ENCODE measurements at places on chromosomes 5 and 9.

DNA sequence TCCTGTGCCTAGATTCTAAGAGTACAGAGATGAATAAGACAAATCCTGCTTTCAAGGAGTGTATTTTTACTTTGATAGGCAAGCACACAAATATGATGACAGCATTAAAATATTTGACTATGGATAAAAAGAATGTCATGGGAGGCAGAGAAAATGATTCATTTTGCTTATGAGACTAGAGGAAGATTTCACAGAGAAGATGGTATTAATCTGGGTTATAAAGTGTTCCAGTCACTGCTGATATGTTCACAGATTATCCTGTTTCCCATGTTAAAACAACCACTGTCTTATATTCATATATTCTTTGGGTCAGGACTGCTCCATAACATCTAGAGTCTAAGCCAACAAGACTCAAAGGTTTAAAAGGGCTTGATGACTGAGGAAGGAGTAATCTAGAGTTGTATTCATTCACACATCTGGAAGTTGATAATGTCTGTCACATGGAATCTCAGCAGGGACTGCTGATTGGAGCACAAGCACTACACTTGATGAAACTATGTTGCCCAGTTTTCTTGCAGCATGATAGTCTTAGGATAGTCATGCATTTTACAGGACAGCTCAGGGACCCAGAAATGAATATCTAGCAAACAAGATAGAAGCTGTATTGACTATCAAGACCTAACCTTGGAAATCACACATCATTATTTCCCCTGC, 79.3 kb downstream of the STARD4 start:
- no peak for DNase-seq

DNA sequence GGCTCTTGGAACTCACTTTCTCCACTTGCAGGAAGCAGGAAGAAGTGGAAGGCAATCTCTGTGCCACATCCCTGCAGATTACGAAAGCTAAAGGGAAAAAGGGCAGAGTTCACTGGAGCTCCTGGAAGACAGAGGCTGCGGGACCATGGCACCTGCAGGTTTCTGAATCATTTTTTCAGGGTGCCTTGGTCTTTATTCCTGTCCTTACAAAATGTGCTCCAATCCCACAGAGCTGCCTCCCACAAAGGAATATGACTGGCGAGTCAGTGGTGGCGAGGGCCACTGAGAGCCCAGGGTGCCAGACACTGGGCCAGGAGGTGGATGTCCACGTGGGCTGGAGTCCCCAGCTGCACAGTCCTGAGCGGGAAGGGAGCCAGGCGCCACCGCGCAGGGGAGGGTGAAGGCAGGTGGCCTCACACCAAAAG, 183.0 kb downstream of the FANCC start:
- no peak for DNase-seq

- no peak for DNase-seq
These were observed 78.1 kb upstream of the ANXA1 start for GRCh38 chr9:73073337-73074175.

DNA sequence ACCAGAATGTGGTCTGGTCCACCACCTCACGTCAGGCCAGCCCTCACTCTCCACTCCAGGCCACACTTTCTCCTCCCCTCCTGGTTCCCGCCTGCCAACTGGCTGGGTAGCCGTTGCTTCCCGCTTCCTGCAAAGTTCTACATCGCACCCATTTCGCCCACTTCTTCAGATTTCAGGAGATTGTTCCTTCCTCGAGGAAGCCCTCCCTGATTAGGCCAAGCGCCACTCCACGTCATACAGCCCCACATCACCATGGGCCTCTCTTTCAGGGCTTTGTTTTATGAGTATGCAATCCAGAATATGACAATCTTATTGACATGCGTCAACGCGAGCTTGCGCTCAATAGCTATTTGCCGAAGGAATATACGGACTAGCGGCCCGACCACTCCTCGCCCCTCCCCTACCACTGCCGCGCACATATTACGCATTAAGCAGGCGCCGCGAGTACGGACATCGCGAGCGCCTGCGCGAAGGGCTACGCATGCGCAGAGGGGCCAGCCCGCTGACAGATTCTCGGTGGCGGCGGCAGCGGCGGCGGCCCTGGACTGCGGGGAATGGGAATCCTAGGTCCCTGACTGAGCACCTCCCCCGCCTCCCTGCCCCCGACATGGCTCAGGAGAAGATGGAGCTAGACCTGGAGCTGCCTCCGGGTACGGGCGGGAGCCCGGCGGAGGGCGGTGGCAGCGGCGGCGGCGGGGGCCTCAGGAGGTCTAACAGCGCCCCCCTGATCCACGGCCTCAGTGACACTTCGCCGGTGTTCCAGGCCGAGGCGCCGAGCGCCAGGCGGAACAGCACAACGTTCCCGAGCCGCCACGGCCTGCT, 74.7 kb downstream of the PIP5K1B start:
- DNase-seq = peak; percentile 97

DNA sequence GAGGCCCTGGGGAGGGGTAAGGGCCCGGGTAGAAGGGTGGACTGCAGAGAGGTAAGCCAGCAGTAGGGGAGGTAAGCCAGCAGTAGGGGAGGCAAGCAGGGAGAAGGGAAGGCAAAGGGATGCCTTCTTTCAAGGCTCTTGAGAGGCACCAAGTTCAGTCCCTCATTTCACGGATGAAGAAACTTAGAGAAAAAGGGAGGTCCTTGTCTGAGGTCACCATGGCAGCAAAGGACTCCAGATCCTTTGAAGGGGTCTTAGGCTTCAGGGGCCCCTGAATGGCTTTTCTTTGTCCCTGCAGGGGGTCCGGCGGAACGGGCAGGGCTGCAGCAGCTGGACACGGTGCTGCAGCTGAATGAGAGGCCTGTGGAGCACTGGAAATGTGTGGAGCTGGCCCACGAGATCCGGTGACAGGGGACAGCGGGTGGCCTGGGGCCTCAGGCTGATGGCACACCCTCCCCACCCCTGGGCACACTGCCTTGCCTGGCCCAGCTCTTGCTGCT, 42.6 kb downstream of the RGS3 start:
- no peak for DNase-seq

DNA sequence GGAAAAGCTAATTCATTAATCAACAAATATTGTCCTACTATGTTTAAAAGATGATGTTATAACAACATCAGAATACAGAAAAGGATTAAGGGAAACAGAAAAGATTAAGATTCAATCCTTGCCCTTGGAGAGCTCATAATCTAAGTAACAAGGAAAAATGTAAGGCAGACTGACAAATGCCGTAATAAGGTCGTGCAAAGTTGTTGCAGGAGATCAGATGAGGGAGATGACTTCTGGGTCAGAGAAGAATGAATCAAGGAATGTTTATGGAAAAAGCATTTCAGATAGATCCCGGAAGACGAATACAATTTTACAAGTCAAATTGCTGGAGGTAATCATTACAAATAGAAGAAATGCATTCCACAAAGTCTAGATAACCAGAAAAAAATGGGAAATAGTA, 6.4 kb downstream of the ADAMTS6 start:
- no peak for DNase-seq

GRCh38 chr5:139414581-139415130, 10.8 kb upstream of the SPATA24 start:
- no peak for DNase-seq

- no peak for DNase-seq
These were observed 110.6 kb downstream of the MLLT3 start for GRCh38 chr9:20511686-20512085.

- peak; percentile 51 for DNase-seq
These were observed 70.6 kb downstream of the RXRA start for GRCh38 chr9:134396825-134397224.

DNA sequence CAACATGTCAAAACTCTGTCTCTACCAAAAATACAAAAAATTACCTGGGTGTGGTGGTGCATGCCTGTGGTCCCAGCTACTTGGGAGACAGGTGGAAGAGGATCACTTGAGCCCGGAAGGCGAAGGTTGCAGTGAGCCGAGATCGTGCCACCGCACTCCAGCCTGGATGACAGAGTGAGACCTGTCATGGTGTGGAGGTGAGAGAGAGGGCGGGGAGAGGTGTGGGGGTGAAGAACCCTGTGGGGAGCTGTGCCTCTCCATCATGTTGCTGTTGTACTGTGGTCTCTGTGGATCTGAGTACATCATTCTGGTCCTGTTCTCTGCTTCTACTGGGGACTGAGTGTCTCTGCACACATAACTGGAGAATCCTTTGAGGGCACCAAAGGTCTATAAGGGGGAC, 11.3 kb upstream of the SLC34A1 start:
- DNase-seq = no peak

DNA sequence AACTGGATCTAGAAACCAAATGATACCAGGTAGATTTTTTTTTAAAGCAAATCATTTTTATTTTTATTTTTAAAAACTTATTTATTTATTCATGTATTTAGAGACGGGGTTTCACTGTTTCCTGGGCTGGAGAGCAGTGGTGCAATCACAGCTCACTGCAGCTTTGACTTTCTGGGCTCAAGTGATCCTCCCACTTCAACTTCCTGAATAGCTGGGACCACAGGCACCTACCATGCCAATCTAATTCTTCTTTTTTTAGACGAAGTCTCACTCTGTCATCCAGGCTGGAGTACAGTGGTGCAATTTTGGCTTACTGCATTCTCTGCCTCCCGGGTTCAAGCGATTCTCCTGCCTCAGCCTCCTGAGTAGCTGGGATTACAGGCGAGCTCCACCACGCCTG, 41.3 kb upstream of the CDK20 start:
- no peak for DNase-seq

DNA sequence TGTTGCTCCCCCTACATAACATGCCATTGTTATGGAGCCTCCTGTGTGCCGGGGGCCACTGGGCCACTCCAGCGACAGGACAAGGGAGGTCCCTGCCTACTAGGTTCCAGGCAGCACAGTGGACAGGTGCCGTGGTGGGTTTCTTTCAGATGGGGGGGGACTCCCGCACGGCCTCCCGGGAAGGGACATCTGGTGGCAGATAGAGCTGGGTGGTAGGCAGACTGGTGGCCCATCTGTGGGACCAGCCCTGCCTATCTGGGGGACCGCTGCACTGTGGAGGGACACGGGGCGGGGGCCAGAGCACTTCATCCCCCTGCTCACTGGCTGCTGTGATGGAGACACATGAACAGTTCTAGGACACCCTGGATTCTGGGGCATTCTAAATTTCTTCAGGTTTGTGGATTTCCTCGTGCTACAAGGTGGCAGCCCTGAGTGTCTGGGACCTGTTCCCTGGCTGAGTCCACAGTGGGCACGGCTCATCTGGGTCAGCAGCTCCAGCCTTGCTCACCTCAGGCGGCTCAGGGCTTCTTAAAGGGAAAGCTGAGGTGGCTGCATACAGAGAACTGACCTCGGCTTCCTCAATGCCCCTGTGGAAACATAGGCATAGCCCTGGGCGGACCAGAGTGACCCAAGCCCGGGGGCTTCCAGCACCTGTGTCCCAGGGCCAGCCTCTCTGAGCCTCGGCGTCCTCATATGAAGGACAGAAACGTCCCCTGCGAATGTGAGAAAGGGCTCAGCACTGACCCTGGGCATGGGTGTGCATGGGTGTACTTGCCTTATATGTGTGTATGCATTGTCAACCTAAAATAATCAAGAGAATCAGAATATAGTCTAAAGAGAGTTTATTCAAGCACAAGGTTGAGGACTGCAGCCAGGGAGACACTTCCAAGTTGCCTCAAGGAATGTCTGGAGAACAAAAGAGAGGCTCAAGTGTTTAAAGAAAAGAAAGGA, 22.5 kb downstream of the FGD3 start:
- no peak for DNase-seq

- no peak for DNase-seq
These were observed 4.8 kb upstream of the P4HA2 start for GRCh38 chr5:132232465-132232864.

- no peak for DNase-seq
These were observed 16.1 kb downstream of the ZFR start for GRCh38 chr5:32428426-32428825.

- no peak for DNase-seq
These were observed 179.4 kb downstream of the ACTL7B start for GRCh38 chr9:108676355-108676754.

DNA sequence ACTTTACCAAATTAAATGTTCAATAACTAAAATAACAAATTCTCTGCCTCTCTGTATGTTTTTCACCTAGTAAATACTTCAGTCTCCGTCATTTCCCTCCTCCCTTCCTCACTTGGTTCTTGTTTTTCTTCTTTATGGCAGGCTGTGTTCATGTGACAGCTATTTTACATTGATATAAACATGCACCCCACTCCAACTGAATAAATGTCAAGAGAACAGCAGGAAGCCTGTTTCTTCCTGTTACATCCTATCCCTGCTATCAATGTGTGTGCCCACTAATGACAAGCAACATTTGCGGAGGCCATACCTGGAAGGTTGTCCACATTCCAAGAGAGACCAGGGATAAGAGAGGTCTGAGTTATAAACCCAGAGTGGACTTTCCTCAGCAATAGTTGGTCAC, 145.2 kb upstream of the MAST4 start:
- DNase-seq = no peak

DNA sequence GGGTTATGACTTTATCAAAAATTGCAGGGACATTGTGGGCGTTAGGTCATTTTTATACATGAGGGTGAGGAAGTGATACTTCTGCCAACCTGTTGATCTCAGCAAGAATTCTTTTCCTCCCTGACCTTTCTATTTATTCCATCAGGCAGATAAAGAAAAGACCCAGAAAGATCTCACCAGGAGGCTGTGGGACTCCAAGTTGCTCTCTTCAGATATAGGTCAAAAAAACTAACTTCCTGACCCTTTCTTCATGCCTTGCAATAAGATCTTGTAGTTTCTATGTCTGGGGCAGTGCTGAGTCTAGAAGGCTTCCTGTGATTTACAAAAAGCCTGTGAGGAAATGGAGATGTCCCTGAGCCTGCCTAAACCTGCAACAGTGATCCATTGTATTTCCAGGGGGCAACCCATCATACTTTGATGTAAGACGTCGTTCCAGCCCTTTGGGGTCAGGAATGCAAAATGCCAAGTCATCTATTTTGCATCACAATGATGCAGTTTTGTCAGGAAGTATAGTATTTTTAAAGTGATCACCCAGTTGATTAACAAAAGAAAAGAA, 22.0 kb upstream of the PIK3R1 start:
- no peak for DNase-seq

- peak; percentile 52 for DNase-seq
These were observed 25.3 kb downstream of the DAP start for GRCh38 chr5:10735569-10736276.
